ENCODE measurements at places on chromosomes 3 and 15.

- DNase-seq, result no peak
These were observed 189.8 kb downstream of the RYR3 start for GRCh38 chr15:33500432-33501195.

GRCh38 chr3:184508938-184509337 lies 52.6 kb upstream of the EPHB3 start:
- no peak for DNase-seq

DNA sequence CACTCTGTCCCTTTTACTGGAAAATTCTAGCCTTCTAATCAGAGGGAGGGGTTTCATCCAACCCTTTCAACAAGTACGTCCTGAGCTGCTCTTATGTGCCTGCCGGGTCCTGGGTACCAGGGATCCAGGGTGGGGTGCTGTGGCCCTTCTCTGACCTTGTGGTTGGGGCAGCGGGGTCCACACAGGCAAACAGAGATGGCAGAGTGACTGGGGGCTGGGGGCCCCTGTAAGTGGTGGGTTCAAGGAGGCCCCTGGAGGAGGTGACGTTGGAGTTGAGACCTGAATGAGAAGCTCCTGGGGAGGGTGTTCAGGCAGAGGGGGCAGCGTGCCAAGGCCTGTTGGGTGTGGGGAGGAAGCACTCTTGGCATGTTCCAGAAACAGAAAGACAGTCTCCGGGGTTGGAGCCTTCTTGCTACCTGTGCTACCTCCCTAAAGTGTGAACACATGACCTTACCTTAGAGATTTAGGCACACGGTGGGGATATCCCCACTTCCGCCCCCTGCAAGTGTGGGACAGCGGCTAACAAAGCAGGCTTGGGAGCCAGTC lies 78.1 kb downstream of the FBLN2 start:
- DNase-seq, result no peak

DNA sequence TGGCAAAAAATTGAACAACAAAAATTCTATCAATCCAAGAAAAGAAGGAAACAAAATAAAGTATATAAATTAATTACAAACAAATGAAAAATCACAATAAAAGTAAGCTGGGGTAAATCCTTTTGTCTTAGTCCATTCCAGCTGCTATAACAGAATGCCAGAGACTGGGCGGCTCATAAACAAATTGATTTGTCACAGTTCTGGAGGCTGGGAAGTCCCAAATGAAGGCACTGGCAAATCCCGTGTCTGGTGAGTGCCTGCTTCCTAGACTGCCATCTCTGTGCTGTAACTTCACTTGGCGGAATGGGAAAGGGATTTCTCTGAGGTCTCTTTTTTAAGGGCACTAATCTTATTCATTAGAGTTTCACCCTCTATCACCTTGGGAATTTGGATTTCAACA lies 53.6 kb upstream of the RPL35A start:
- DNase-seq, result no peak

- DNase-seq, result no peak
These were observed 28.0 kb upstream of the CCDC174 start for GRCh38 chr3:14623569-14624051.

DNA sequence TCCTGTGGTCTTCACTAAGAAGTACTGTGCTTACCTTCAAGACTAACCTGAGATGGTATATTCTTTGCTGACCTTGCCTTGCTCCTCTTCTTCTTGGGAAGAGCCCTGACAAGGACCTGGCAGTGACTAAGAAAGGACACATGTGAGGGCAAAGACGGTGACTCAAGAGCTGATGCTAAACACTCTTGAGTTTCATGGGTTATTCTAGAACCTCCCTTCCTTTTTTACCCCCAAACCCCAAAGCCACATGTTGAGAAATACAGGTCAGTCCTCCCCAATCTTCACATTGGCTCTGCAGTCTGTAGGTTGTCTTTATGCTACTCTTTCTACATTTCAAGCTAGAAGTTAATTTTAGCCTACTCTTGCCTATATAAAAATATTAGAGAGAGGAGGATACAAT lies 200.6 kb downstream of the SEMA6D start:
- DNase-seq, result no peak

DNA sequence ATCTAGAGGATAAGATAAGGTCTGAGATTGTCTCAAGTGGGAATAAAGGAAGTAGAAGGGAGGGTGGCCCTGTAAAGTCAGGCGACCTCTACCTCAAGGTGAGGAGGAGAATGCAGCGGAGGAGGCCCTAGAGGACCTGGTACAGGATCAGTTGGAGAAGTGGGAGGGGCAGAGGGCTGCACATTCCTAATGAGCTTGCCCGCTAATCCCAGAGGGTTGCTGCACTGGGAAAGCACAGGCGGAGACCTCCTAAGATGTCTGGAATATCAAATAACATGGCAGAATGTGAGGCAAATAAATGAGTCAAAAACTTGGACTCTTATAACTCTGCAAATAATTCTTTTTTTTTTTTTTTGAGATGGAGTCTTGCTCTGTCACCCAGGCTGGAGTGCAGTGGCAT lies 30.2 kb upstream of the VPS8 start:
- DNase-seq, result no peak

DNA sequence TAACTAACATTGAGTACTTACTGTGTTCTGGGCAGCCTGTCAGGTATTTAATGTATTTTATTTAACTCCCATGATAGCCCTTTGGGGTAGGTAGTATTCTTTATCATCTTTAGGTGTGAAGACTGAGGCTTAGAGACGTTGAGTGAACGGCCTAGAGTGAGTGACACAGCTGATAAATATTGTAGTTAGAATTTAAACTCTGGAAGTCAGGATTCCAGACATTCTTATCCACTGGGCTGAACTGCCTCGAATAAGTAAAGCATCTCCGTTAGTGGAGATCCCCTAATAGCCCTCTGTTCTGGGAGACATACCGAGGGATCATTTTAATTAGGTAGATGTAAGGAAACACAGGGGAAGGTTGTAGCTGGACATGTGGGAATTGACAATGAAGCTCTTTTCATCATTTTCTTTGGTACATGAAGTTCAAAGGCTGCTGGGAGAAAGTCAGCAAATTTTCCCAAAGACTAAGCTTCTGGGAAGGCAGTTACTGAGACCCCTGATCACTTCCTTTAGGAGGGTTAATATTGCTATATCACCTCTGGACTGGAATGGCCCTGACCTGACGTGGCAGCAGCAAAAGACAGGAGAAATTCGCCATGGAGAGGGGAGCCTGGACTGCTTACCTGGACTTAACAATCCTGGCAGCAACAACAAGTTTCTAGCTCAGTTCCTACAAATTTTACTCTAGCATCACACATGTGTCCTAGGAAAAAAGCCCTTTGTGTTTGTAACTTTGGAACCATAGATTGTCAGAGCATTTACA lies 11.7 kb upstream of the PDCD6IP start:
- no peak for DNase-seq

GRCh38 chr3:104245261-104245660 lies 1121.4 kb upstream of the ALCAM start:
- no peak for DNase-seq

- peak; percentile 86 for DNase-seq
These were observed at the start of the genes HAUS2 and LRRC57 for GRCh38 chr15:42548249-42549031. TSS of gene HAUS2 (plus strand) at chr15:42548838. CDS start at chr15:42548873, 35 bp downstream. TSS of gene LRRC57 (minus strand) at chr15:42548793. CDS start at chr15:42548434, 359 bp downstream.

- DNase-seq, result no peak
These were observed 62.2 kb downstream of the MYLK start for GRCh38 chr3:123821920-123822319.

GRCh38 chr3:157700405-157700804 lies 197.2 kb upstream of the VEPH1 start:
- DNase-seq, result no peak

GRCh38 chr3:114379266-114379665 lies 85.4 kb downstream of the TIGIT start:
- no peak for DNase-seq

DNA sequence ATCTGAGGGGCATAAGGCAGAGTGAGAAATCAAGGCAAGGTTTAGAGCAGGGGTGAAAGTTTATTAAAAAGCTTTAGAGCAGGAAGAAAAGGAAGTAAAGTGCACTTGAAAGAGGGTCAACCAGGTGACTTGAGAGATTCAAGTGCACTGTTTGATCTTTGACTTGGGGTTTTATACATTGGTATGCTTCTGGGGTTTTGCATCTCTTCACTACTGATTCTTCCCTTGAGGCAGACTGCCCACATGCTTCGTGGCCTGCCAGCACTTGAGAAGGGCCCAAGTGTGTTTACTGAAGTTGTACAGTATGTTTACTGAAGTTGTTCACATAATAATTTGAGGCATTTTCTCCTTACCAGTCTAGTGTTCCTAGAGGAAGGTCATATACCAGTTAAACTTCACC lies 367.0 kb upstream of the UBE2E2 start:
- DNase-seq, result no peak

DNA sequence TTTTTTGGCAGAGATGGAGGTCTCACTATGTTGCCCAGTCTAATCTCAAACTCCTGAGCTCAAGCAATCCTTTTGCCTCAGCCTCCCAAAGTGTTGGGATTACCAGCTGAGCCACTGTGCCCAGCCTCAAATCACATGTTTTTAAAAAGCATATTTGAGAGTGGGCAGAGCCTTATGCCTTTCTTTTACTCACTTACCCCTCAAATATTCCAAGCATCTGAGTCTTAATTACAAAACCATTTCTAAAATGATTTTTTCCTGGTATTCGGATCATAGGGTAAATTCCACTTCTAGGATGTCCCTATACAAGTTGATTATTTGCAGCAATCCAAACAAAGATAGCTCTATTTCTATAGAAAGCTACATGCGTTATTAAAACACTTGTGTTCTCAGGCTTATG lies 106.1 kb downstream of the RFTN1 start:
- DNase-seq, result no peak

GRCh38 chr3:23819599-23820360 lies 14.0 kb downstream of the UBE2E1 start:
- DNase-seq, result no peak

GRCh38 chr3:45776611-45777010 lies 19.7 kb downstream of the SLC6A20 start:
- DNase-seq, result no peak

DNA sequence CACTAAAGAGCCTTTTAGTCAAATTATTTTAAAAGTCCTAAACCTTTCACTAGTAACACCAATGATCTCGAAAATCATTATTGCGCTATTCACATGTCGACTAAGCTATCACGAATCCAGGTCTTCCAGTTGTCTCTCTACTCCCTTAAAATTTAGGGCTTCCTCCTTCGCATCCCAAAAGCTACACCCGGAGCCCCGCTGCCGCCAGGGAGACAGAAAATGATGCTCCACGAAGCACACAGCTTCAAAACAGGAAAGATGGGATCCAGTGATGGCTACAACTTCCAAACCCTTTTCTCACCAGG lies 253 bp downstream of the IFT80 start:
- DNase-seq, result no peak

DNA sequence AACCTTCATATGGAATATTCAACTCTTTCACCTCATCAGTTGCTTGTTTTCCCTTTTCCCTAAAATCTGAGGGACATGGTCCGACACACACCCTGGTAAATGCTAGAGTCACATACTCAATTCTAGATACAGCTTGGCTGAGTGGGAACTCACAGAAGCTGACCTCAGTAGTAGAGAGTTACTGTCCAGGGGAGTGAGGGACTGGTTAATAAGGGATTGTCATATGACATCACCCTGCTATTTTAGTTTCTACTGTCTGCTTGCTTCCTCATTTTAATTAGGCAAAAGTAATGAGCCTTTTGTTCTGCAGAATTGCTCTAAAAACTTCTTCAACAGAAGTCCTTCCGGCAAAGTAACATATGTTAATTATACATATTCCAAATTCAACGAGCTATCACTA lies 244.5 kb downstream of the ZIC4 start:
- DNase-seq, result no peak

- DNase-seq, result peak; percentile 59
These were observed 15.1 kb upstream of the TCAIM start for GRCh38 chr3:44323341-44323955.

GRCh38 chr3:148344521-148344920 lies 353.2 kb upstream of the AGTR1 start:
- no peak for DNase-seq

GRCh38 chr3:195410546-195410945 lies 32.3 kb downstream of the ACAP2 start:
- no peak for DNase-seq

GRCh38 chr3:123039178-123039577 lies 11.6 kb upstream of the SEMA5B start:
- DNase-seq, result no peak

DNA sequence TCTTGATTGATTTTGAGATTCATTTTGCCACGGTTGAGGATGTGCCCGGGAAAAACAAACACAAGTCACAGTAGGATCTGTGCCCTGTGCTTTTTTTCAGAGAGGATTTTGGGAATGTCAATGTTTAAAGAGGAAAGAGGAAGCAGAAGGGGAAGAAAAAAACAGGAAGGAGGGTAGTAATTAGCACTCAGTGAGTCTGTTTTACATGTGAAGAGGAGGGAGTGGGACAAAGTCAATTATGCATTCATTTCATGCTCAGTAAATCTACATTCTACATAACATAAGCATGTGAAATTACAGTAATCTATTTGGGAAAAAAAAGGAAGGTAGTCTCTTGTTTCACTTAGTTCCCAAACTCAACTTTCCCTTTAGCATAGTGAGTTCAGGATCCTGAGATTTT lies 18.3 kb upstream of the CD200 start:
- no peak for DNase-seq

- no peak for DNase-seq
These were observed 45.9 kb upstream of the ABHD10 start for GRCh38 chr3:111932946-111933345.

DNA sequence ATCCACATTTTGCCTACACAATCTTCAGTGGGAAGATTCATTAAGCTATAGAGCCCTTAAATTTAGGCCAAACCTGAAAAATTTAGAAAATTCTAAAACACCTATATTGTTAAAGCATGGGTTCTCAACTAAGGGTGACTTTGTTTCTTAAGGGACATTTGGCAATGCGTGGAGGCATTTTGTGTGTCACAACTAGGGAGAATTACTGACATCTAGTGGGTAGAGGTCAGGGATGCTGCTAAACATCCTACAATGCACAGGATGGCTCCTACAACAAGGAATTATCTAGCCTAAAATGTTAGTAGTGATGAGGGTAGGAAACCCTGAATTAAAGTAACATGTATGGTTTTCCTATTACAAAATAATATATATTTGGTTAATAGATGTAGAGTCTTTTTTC lies 55.8 kb downstream of the TBC1D5 start:
- DNase-seq, result no peak

- DNase-seq, result no peak
These were observed 4.4 kb upstream of the IQSEC1 start for GRCh38 chr3:13077431-13078162.
